Naive thymus-derived CD8-positive, alpha-beta T cell (primary cell): ENCODE measurements at places on chromosomes 2 and 18. TPM values are rescaled to one million over a fixed set of nuclear protein-coding genes. Genes with fewer than 3 reads are reported as not detected.

The DPYSL5 gene
- total RNA-seq, result not detected

The CYP27A1 gene
- 0.31 TPM for total RNA-seq

The ALPG gene
- total RNA-seq, result not detected

The RAMP1 gene
- not detected for total RNA-seq

The TLK1 gene
- 150 TPM for total RNA-seq

DNA sequence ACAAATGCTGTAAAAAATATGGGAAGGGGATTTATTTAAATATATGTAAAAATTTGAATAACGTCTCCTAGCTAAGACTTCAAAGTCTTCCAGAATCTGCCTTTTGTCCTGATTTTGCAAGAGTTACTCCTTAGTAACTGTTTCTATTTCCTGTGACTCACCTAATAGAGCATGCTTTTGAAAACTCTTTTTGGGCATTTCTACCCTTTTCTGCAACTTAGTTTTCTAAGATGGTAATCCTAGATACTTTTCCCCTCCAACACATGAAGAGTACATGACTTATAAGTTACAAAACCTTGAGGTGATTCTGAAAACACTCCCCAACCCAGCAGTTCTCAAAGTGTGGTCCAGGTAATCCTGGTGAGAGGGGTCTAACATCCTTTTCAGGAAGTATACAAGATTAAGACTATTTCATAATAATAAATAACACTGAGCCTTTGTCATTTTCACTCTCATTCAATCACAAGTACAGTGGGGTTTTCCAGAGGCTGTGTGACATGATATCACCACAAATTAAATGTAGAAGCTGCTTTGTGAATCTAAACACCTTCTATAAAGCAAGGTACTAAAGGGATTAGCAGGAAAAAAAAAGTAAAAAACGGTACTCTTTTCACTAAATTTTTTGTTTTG is 31.9 kb downstream of the PPP4R3B start:
- DNase-seq, result no peak

DNA sequence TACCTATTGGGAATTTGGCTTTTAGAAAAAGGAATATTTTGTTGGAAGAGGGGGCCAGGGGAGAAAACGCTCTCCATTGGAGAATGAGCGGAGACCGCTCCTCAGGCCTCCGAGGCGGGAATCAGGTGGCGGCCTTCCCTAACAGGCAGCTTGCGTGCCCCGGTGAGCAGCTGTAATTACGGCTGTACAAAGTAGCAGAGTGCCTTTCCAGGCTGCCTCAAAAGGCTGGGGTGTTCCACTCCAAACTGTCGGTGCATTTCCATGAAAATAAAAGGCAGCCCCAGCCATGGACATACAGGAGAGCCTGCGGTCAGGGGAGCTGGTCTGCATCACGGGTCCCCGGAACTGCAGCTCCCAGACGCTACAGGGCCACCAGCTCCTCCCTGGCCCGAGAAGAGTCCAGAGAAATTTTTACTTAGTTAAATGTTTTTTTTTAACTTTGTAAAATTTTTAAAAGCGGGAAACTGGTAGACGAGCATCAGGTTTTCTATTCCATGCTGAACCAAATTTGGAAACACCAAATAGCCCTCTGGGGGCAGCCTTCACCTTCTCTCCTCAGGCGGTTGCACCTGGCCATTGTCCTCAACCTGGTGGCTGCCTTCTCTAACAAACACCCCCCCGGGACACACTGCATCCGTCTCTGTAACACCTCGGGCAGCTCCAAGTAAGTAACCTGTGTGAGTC is 209.3 kb upstream of the SALL3 start:
- DNase-seq, result no peak

- no peak for DNase-seq
Observed at GRCh38 chr2:156663757-156664409, 227.7 kb downstream of the GPD2 start.

DNA sequence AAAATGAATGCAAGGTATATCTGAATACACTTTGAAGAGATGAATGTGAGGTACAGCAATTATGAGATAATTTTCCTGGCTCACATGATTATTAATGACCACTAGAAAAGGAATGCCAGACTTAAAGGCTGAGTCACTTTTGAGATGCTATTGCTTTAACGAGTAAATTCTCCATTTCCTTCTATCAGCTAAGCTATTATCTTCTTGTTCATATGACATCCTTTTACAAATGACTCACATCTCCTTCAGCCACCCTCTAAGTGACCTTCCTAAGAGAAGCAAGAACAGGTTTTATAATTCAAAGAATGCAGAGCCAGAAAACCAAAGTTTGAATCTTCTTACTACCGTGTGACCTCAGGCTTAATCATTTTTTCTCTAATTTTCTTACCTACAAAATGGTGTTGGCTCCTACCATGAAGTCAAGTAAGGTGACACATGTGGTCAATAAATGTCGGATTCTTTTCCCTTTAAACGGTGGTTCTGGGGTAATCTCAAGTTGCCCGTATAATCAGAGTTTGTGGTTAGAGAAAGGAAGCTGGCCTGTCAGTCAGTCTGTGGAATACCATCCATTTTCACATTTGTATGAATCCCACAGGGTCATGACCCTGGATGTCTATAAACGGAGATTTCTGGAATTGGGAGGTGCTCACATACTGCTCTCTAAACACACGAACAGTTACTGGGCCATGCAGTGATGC is 184.0 kb upstream of the PID1 start:
- no peak for DNase-seq

DNA sequence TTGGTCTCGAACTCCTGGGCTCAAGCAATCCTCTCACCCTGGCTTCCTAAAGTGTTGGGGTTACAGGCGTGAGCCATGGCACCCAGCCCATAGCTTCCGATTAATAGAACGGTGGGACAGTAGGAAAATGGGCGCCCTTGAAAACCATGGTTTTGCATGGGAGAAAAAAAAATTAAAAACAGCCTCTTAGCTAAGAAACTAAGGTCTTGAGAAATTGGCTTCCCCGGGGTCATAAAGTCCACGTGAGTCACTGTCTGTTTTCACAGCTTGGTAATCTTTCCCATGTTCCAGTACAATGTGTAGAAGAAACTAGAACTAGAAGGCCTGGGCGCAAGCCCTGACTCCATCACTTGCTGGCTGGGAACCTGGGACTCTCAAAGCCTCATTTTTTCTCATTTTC is 20.7 kb downstream of the B3GNT2 start:
- DNase-seq, result no peak

DNA sequence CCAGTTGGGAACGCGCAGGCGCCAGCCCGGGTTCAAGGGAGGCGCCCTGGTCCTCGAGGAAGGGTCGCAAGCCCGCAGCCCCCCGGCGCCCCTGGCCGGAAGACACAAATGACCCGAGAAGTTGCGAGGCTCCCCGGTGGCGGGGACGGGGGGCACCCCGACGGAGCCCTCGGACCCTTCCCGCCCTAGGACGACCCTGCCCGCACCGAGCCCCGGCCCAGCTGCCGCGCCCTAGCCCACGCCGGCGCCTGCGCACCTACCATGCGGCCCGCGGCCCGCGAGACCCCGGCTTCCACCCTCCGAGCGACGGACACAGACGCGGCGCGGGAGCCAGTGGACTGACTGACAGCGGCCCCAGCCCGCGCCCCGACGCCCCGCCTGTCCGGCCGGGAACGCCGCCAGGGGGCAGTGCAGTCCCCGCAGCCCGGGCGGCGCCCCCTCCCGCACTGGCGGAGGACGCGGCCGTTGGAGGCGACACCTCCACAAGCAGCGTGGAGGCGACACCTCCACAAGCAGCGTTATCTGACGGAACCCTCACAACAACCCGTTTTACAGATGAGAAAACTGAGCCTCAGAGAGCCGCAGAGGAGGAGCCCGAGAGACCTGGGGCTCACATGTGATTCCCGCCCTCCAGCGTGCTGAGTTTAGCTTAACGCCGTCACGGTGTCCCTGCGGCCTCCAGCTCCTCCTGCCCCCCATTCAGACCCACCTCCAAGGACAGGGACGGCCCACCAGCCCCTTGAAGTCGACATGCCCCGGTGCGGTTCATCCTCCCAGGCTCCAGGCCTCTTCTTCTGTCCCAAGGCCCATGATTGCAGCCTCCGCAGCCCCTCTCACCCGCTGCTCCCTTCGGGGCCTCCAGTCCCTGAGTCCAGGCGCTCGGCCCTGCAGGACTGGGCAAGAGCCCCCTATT is at the start of gene NMUR1:
TSS of gene NMUR1 (minus strand) at position 347 of the 913 bp plus-strand sequence. CDS start at position 263, 84 bp downstream.
- DNase-seq, result peak; percentile 59

- DNase-seq, result no peak
Observed at GRCh38 chr2:143140864-143141661, 11.8 kb downstream of the ARHGAP15 start.

DNA sequence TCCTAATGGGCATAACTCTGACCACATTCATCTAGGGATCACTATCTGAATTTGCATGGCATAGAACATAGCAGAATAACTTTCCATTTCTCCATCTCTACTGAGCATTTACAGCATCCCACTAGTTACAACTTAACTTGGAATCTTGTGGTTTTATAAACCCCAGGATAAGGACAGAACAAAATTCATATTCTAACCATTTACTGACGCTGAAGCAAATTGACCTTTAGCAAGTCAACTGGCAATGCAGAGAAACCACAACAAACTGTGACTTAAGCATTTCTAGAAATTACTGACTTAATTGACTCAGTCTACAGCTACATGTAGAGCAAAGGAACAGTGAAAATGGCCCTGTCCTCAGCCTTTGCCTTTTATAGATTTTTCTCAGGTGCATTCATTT is 61.2 kb downstream of the DCC start:
- DNase-seq, result no peak

GRCh38 chr2:224817676-224818075 is 101.5 kb upstream of the CCDC195 start:
- no peak for DNase-seq

GRCh38 chr2:217092710-217093379 is 233.0 kb upstream of the TNP1 start:
- DNase-seq, result no peak

- no peak for DNase-seq
Observed at GRCh38 chr18:339200-339599, 71.4 kb upstream of the THOC1 start.

DNA sequence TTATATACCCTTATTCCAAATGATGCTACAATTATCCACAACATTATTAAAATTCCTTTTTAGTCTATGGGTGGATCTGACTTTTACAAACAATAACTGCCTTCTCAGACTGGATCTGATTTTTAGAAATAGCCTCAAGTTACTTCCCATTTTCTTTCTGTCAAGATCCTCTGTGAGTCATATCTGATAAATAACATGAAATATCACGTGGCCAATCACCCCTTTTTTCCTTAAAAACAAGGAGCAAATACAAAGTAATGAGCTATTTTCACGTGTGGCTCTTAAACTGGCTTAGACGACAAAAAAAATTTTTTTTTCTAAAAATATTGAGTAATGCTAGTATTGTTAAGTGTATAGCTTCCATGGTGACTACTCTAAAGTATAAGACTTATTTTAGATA is 6.7 kb downstream of the PELI1 start:
- no peak for DNase-seq

- no peak for DNase-seq
Observed at GRCh38 chr2:130241041-130241707, 42.9 kb upstream of the TUBA3E start.

- DNase-seq, result no peak
Observed at GRCh38 chr2:233273120-233273519, 21.6 kb downstream of the ATG16L1 start.

DNA sequence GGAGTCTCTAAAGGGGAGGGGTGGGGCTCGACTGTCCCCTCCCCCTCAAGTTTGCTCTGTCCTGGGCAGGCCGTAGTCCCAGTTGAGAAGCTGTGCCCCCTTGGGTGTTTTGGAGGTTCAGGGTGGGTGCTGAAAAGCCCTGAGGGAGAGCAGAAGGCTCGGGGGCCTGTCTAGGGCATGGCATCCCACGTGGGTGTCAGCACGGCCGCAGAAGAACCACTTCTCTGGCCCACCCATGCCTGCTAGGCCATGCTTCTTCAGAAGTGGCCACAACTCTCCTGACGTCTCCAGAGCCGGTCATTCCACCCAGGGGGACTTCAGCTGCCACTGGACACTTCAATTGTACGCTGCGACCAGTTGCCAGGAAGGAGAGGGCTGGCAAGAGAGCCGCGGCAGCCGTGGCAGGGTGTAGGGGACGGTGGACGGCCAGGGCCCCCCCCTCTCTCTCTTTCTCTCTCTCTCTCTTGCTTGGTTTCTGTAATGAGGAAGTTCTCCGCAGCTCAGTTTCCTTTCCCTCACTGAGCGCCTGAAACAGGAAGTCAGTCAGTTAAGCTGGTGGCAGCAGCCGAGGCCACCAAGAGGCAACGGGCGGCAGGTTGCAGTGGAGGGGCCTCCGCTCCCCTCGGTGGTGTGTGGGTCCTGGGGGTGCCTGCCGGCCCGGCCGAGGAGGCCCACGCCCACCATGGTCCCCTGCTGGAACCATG is at the start of gene INPP5D:
TSS of gene INPP5D (plus strand) at position 546 of the 704 bp plus-strand sequence. CDS start at position 683, 137 bp downstream.
- DNase-seq, result peak; percentile 83

- DNase-seq, result no peak
Observed at GRCh38 chr18:73691118-73691517, 456.5 kb downstream of the FBXO15 start.
